Endothelial cell of umbilical vein (primary cell): ENCODE measurements at places on chromosomes 4 and X.

- no peak overlapping the region for H3K4me3 ChIP-seq
- H3K27me3 ChIP-seq: no peaks in the 10 kb centered on the region
- no peak overlapping the region for H3K27ac ChIP-seq
These were observed 4.4 kb upstream of the ADH1C start for GRCh38 chr4:99356992-99357391.

DNA sequence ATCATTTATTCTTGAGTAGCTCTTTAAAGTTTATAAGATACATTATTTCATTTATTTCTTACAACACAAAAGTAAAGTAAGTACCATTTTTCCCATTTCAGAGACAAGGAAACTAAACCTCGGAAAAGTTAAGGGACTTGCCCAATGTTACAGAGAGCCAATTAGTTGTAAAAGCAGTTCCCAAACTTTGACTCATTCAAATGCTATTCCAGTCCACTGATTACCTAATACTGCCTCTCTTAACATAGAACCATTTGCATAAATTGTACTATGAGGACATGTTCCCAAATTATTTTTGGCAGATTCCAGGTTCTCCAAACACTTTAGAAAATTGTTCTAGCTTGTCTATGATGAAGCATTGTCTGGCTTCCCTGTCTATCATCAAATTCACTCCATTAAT lies 45.6 kb upstream of the GRIA3 start:
- H3K4me1 ChIP-seq: no peaks in the 10 kb centered on the region
- DNase-seq: no peak
- no peak overlapping the region for H3K27ac ChIP-seq
- no peaks in the 10 kb centered on the region for H3K36me3 ChIP-seq

DNA sequence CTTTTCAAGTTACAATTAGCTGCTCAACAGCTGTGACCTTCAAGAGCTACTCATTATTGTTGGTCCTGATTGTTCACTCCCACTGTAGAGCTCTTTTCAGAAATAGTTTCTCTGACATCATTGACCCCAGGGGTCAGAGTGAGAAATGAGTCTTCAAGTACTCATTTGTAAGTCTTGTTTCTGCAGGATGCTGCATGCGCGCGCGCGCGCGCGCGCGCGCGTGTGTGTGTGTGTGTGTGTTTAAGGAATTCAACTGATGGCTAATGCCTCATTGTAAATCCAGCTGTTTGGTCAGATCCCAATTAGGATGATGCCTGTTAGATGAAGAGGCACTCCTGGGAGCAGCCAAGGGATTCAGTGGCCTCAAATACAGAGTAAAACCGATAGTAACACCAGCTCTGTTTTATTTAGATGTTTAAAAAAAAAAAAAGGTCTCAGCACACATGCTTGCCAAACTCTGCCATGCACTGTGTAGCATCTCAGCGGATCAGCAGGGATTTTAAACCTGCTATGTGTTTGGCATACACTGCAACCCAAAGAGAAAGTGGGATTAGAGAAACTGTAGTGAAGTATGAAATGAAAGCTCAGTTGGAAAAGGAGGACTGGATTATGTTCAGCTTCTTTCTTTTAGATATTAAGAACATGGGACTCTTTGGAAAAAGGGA lies 332.3 kb downstream of the ADGRL3 start:
- DNase-seq: no peak
- no peak overlapping the region for H3K27ac ChIP-seq
- no peaks in the 10 kb centered on the region for H3K27me3 ChIP-seq
- H3K36me3 ChIP-seq: no peaks in the 10 kb centered on the region
- H3K4me1 ChIP-seq: no peaks in the 10 kb centered on the region
- no peak overlapping the region for H3K4me3 ChIP-seq

- no peak for DNase-seq
- H3K27me3 ChIP-seq: no peaks in the 10 kb centered on the region
- H3K4me1 ChIP-seq: no peaks in the 10 kb centered on the region
- no peak overlapping the region for H3K27ac ChIP-seq
- H3K4me3 ChIP-seq: no peak overlapping the region
- H3K36me3 ChIP-seq: no peaks in the 10 kb centered on the region
These were observed 41.7 kb upstream of the TSPAN7 start for GRCh38 chrX:38519651-38520050.

DNA sequence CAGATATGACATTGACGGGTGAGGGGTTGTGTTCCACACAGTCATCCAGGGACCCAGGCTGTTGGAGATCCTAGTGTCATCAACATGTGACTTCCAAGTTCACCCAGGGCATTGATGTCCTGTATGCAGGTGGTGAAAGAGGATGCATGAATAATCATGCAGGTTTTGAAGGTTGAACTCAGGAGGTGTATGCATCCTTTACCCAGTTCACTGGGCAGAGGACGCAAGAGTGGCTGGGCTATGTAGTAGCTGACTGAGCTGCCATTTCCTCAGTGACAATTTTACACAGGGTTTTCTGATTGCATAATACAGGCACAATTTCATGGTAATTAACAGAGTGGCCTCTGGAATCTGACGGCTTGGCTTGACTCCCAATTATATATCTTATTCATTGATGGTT lies 323.0 kb downstream of the HS3ST1 start:
- H3K27ac ChIP-seq: no peak overlapping the region
- H3K36me3 ChIP-seq: no peaks in the 10 kb centered on the region
- no peaks in the 10 kb centered on the region for H3K4me1 ChIP-seq
- H3K4me3 ChIP-seq: no peak overlapping the region
- H3K27me3 ChIP-seq: no peaks in the 10 kb centered on the region
- DNase-seq: no peak

GRCh38 chr4:78774417-78774816 lies 1.7 kb upstream of the BMP2K start:
- H3K4me3 ChIP-seq: no peak overlapping the region
- no peaks in the 10 kb centered on the region for H3K36me3 ChIP-seq
- peaks cover 34% of the 10 kb centered on the region for H3K4me1 ChIP-seq
- no peaks in the 10 kb centered on the region for H3K27me3 ChIP-seq
- no peak overlapping the region for H3K27ac ChIP-seq

DNA sequence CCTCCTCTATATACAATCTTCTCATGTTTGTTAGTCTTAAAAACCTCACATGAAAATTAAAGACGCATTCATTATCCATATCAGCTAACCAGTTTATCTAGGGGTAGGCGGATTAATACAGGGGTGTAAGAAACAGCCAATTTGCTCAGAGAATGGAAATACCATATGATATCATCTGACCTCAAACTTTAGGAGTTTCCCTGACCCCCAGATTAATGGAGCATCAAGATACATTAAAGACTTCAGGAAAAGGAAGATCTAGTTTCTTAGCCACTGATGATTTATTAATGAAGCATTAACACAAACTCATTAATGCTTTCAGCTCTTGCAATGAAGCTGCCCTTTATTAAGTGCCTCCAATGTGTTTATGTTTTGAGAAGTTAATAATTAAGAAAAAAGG lies 67.5 kb downstream of the CAMK2D start:
- H3K4me3 ChIP-seq: no peak overlapping the region
- H3K4me1 ChIP-seq: no peaks in the 10 kb centered on the region
- DNase-seq: no peak
- no peak overlapping the region for H3K27ac ChIP-seq

DNA sequence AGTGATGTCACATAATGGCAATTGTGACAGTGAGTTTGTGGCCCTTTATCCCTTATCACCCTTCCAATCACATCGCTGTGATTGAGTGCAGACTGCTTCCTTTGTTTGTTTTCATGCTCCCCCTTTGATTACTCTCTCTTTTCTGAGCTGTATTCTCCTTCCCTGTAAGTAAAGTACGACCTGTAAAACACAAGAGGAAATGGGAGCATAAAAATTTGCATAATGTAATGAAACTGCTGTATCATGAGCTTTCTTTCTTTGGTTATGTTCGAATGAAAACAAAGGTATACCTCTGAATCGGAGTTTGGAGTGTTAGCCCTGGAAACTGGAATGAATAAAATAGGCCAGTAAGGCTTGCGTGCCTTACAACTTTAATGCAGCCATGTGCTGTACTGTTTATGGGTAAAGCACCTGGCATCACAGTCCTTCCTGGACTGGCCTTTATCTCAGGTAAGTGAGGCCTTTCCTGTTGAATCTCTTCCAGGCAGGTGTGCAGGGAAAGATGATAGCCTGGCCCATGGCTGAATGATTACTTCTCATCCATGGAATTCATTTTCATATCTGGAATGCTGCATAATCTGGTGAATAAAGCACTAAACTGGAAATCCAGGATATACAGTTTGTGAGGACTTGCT lies 26.6 kb upstream of the HS3ST1 start:
- no peak overlapping the region for H3K27ac ChIP-seq
- DNase-seq: no peak
- H3K4me1 ChIP-seq: no peaks in the 10 kb centered on the region
- H3K36me3 ChIP-seq: no peaks in the 10 kb centered on the region
- H3K27me3 ChIP-seq: no peaks in the 10 kb centered on the region

DNA sequence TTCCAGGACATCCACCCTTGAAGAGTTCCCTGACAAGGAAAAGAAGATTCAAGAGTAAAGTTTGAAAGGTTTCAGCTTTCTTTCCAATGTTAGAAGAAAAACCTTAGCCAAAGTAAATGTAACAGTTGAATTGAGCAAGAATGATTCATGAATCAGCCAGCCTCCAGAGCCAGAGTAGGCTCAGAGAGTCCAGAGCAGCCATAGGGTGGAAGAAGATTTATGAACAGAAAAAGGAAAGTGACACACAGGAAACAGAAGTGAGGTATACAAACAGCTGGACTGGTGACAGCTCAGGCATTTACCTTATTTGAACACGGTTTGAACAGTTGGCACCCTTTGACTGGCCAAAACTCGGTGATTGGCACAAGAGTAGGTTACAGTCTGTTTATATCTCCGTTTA lies 63.2 kb downstream of the QDPR start:
- H3K27me3 ChIP-seq: peaks cover 2% of the 10 kb centered on the region
- H3K4me1 ChIP-seq: peaks cover 9% of the 10 kb centered on the region
- peak; percentile 62 for DNase-seq
- H3K27ac ChIP-seq: peak overlapping the region; percentile 67
- H3K36me3 ChIP-seq: no peaks in the 10 kb centered on the region

- H3K4me3 ChIP-seq: no peak overlapping the region
- H3K27me3 ChIP-seq: no peaks in the 10 kb centered on the region
- no peaks in the 10 kb centered on the region for H3K36me3 ChIP-seq
- peak; percentile 92 for DNase-seq
- H3K4me1 ChIP-seq: peaks cover 20% of the 10 kb centered on the region
These were observed 94.2 kb downstream of the GPAT3 start for GRCh38 chr4:83629945-83630721.
